CD4-positive, alpha-beta T cell treated with Interleukin-21 for 1 hour (primary cell): ENCODE measurements at places on chromosomes 5 and 9.

DNA sequence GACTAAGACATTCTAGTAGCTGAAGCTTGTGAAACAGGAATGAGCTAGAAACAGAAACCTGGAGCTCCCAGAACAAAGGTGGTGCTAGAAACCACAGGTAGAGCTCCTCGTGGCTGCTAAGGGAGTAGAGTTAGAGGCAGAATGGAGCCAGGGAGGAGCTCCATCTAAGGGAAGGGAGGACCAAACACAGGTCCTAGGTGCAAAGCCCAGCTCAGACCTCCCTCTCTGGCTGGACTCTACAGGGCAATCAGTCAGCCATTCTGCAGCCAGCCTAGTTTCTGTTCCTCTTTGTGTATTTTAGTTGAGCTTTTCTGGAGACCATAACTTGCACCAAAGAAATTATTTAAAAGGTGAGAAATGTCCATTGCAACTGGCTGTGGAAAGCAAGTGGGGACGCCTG, 70.4 kb downstream of the CRB2 start:
- no peak for DNase-seq

- peak; percentile 81 for DNase-seq
These were observed 4.5 kb upstream of the SET start for GRCh38 chr9:128684325-128685199.

GRCh38 chr5:82296929-82297328, 18.8 kb upstream of the RPS23 start:
- no peak for DNase-seq

DNA sequence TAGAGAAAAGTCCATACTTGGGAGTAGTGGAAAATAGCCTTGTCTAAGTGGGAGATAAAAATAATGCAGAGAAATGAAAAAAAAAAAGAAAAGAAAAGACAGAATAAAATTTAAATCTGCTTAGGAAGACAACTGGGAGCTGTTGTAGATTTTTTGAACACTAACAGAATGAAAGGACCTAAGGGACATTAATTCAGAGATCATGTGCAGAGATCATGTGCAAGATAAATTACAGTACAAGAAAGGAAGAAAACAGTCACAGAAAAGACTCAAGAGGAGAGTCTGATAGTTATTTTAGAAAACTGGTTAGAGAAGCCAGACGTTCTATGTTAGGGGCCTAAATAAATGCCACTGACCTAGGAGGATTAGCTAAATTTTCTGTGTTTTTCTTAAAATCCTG, 1226.8 kb upstream of the NUDT12 start:
- DNase-seq = no peak

- DNase-seq = no peak
These were observed 12.2 kb upstream of the GPR151 start for GRCh38 chr5:146528236-146528635.

DNA sequence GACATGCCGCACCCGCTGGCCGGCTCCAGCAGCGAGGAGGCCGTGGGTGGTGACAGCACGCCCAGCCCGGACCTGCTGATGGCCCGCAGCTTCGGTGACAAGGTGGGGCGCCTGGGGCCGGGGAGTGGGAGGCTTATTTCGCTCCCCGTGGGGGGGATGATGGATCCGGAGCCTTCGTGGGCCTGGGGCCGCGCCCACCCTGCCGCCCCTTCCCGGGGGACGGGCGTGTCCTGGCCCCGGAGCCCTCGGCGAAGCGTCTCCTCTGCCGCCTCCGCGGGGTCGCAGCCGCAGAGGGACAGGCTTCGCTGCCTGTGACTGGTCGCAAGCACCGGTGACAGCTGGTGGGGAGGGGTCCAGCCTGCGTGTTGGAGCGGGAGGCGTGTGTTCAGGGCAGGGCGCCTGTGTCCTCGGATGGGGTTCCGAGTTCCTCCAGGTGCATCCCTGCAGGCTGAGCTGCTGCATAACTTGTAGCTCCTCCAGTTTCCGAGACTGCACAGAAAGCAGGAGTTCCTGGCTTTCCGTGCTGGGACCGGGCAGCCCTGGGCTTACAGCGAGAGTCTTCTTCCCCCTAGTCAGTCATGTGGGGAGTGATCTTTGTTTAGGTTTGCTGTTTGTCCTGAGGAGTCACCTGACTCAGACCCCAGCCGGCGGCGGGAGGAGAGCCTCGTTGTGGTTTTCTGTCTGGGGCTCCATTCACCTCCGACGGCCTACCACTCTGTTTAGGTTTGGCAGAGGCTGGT, 666 bp downstream of the SNX30 start:
- DNase-seq = peak; percentile 51

GRCh38 chr5:174312641-174313040, 267.1 kb downstream of the NSG2 start:
- DNase-seq = no peak

DNA sequence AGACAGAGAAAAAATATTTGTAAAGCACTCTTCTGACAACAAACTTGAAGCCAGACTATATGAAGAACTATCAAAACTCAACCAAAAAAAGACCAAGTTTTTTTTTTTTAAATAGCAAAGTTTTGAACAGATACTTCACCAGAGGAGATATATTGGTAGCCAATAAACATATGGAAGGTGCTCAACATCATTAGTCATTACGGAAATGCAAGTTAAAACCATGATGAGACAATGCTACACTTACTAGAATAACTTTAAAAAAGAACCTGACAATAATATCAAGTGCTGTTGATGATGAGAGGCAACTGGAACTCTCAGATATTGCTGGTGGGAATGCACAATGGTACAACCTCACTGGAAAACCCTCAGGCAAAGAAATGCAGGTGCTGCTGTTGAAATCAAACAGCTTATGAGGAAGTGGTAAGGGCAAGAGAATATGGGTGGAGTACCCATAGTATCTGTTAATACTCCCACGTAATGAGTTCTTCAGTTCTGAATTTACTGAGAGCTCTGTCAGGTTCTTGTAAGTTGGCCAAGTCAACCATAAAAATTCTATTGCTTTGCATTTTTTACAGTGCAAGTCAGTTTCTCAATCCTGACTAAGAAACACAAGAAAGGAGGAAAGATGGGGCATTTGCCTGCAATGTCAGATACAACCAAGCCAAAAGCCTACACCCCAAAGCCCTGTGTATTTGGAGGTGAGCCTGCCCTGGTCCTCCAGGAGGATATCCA, 87.3 kb upstream of the GNAQ start:
- DNase-seq = peak; percentile 37

DNA sequence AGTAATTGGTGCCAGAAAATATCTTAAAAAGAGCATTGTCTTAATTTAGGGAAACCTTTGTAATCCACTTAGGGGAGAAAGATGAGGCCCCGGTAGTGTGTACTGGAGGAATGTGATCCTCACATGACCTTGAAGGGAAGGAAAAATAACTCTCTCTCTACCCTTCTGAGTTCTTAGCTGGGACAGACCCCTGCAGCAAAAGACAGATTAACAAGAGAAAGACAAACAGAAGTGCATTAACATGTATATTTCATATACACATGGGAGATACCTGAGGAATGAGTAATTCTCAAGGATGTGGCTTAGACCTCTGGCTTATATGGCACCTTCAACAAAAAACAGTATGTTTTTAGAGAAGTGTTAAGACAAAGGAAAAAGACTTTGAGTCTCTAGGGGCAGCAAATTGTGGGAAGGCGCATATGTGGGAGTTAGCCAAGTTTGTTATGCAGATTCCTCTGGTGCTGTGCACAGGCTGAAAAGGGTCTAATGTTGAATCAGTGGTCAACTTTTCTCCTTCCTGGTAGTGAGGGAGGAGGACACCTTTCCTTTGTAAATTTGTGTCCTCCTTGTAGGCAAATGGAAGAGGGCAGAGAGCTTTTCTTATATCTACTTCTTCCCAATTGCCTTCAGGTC, 138.8 kb downstream of the LRRC70 start:
- DNase-seq = no peak

DNA sequence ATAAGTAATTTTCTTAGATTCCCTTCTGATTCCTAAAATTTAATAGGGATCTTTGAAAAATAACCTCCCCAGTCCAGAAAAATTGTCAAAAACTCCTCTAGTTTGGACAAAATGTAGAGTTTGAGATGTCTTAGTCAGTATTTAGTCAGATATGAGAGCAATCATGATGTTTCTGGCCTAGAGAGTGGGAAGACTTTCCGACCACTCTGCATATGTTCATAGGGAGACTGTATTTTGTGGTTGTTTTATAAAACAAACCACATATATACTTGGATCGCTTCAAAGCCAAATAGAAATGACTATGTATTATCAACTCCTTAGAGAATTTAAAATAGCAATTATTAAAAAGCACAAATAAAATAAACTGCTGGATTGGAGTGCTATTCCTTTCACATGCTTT, 15.8 kb downstream of the ZFAND5 start:
- no peak for DNase-seq

DNA sequence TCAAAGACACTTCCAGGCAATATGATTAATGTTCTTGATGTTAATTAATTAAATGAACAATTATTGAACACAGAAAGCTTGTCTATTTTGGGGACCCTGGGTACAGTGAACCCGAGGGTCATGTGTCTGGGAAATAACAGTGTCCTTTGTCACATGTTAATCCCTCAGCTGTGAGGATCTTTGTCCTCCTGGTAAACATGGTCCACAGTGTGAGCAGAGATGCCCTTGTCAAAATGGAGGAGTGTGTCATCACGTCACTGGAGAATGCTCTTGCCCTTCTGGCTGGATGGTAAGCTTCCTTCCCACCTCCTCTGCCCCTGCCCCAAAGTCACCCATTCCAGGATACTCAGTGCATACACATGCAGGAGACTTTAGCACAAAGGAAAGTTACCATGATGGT, 107.9 kb downstream of the MEGF10 start:
- DNase-seq = no peak

DNA sequence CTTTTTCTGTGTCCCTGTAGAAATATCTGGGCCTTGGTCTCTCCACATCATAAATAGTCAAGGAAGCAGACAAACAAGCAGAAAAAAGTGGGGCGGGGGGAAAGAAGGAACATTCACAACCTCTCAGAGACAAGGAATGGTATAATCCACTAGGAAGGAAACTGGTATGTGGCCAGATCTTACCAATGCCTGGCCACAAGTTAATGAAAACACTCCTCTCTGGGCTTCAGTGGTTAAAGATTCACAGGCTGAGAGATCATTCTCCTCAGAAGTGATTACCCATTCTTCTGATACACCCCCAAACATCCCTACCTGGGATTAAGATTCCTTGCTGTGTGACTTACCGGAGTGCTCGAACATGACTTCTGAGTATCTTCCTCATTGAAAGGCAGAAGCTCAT, 290.6 kb downstream of the MARCHF11 start:
- no peak for DNase-seq

DNA sequence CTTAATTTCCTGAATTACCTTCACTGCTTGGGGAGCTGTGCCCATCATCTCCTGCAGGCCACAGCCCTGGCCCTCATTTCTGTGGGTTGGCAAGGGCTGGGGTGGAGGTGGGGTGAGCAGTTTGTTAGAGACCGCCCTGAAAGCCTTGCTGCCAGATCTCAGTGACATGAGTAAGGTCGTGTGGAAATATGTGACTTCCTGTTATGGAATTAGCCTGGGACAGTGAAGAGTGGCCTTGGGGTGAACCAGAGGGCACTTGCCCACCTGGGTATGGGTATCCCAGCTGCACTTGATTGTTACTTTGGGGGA, 2.5 kb upstream of the HNRNPAB start:
- no peak for DNase-seq

DNA sequence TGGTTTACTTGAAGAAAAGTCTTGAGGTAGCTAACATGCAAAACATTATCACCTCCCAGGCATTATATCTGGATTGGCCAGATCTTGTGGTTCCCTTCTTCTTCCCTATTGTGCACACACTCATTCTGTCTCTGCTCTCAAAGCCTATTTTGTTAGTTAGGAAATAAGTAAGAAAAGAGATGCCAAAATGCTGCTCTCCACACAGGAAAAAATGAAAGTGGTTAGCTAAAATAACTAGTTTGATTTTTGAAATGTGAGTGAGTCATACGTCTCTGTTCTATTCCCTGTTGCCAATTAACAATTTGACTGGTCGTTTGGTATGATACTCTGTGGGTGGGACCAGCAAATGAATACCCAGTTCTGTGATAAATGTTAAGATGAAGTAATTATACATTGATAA, 28.1 kb downstream of the LMNB1 start:
- DNase-seq = no peak

- DNase-seq = no peak
These were observed 232.3 kb upstream of the PAPPA start for GRCh38 chr9:115921301-115921700.

DNA sequence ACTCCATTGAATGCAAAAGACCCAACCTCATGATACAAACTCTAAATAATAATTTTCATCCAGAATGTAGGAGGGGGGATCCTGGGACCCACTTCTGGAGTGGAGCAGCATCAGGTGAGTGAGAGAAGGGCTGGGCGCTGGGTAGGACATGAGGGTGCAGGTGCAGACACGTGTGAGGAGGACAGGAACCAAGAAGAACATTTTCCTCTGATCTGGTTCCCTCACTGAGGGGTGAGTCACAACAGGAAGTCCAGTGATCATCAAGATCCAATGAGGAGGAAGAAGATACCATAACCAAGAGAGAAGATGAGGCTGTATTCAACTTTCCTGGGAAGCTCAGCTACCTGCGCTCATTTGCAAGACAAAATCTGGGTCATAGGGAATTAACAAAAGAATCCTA, 57.4 kb downstream of the SFXN1 start:
- no peak for DNase-seq

DNA sequence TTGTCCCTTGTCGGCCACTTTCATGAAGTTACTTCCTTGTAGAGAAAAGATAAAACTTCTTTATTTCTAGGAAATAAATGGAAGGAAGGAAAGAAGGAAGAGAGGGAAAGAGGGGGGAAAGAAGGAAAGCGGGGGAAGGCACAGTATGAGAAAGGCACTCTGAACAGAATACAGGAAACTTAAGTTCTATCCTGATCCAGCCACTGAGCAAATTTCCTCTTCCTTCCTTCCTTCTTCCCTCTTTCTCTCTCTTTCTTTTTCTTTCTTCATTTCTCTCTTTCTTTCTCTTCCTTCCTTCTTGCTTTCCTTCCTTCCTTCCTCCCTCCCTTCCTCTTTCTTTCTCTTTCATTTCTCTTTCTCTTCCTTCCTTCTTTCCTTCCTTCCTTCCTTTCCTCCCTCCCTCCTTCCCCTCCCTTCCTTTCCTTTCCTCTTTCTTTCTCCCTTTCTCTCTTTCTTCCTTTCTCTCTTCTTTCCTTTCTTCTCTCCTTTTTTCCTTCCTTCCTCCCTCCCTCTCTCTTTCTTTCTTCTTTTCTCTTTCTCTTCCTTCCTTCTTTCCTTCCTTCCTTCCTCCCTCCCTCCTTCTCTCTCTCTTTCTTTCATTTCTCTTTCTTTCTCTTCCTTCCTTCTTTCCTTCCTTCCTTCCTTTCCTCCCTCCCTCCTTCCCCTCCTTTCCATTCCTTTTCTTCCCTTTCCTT, 240.2 kb upstream of the BRINP1 start:
- no peak for DNase-seq

GRCh38 chr5:23208959-23209431, 298.4 kb upstream of the PRDM9 start:
- no peak for DNase-seq
